ENCODE measurements at places on chromosomes 1 and 21.

DNA sequence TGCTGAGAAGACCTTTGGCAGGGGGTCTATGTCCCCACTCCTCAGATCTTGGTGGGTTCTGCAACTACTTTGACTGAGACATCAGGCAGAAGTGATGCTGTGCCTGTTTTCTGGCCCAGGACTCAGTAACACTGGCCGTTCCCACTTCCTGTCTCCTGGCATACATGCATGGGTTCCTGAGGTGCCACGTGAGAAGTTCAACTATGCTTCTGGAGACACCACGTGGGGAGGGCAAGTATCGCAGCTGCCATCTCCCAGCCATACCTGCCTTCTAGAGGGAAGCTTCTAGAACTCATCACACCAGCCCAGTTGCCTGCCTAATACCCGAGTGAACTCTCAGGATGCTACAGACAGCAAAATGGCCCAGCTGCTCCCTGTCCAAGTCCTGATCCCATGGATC, 65.8 kb downstream of the TRABD2B start:
- no peak for DNase-seq

- DNase-seq, result no peak
Observed at GRCh38 chr1:197553281-197553680, 222.0 kb downstream of the DENND1B start.

DNA sequence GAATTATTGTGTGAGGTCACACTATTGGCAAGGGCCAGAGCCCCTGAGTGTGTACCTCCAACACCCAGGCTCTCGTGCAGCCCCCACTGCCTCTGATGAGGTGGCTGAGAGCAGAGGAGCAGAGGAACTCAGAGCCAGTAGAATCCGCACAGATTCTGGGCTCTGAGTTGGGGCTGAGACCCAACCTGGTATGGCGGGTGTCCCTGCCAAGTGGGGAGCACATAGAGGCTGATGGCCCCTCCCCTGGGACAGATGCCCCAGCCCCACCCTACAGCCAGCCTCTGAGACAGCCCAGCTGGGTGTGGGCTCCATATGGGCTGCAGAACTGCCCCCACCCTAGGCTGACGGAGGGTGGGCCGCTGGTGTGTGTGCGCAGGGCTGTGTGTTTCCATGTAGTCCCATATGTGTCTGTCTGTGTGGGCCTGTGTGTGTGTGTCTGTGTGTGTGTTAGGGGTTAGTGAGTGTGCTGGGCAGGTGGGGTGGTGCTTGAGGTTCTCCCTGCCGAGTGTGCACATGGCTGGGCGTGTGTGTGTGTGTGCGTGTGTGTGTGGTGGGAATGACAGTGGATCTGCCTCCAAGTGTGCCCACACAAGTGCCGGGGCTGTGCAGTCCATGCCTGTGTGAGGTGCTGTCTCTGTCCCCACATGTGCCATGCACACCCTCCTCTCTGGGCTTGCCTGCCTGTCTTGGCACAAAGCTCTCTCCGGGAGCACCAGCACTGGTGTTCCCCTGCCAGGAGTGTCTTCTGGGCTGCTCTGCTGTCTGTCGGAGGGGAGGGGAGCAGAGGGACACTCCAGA, 24.4 kb downstream of the FOXO6 start:
- no peak for DNase-seq

- no peak for DNase-seq
Observed at GRCh38 chr1:100266741-100267140, 725 bp downstream of the RTCA start.

DNA sequence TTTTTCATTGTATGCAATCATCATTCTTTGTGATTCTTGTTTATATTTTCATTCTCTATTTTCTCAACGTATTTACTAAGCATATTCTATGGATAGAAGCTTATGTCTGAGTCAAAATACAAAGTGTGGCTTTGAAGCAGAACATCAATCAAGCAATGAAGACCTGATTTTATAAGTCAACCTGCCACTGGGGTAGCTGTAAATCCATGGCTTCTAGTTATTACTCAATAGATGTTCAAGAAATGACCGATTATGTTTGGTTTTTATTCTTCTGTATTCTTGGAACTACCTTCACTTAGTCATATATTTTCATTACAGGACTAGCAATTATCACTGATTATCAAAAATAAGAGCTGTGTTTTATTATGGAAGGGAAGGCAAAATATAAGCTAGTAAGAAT, 20.5 kb upstream of the PTGS2 start:
- DNase-seq, result no peak

DNA sequence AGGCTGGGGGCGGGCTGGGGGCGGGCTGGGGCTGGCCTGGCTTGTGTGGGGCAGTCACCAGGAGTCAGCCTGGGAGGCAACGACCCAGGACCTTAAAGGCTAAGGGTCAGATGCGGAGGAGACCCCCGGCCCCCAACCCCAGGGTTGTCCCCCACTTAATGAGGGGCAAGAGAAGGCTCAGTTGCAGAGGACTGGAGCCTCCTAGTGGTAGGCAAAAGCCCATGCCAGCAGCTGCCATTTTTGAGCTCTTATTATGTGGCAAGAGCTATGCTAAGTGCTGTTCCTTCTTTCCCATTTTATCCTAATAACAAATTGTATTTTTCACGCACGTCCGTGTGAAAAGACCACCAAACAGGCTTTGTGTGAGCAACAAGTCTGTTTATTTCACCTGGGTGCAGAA, 8.0 kb downstream of the KIAA1614 start:
- no peak for DNase-seq

GRCh38 chr1:57072401-57073110, 106.7 kb upstream of the C8B start:
- no peak for DNase-seq

GRCh38 chr1:37021502-37021901, 12.8 kb downstream of the GRIK3 start:
- DNase-seq, result no peak

DNA sequence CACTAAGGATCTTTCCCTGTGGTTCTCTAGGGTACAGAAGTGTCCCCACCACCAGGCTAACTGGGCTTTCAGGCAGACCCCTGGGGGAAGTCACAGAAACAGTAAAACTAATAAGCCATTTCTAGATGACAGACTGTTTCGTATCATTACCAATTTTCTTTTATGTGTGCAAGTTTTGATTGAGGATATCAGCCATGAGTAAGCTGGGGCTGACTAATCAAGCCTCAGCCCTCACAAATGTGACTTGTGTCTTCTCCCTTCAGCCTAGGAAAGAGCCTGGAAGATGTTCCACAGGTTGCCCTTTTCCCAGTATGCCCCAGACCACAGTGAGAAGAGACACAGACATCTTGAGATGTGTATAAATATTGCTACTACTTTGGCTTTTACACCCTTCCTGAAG, 10.5 kb downstream of the PTGFRN start:
- DNase-seq, result no peak

DNA sequence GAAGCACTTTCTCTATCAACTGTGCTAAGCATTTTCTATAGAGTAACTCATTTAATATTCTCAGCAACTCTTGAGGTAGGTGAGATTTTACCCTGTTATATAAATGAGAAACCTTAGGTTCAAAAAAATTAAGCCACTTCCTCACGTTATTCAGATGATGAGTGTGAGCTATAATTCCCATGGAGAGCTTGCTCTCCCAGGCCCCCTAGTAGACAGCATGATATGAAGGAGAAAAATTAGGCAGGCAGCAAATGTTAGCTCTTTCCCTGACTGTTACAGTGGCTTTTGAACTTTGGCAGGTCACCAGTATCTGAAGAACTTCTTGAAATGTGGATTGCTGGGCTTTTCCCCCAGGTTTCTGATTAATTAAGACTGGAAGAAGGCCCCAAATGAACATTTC, 753.1 kb downstream of the NCAM2 start:
- no peak for DNase-seq

- no peak for DNase-seq
Observed at GRCh38 chr1:209733409-209734192, 22.3 kb upstream of the TRAF3IP3 start.

GRCh38 chr1:228258486-228258885, 50.6 kb downstream of the OBSCN start:
- no peak for DNase-seq

DNA sequence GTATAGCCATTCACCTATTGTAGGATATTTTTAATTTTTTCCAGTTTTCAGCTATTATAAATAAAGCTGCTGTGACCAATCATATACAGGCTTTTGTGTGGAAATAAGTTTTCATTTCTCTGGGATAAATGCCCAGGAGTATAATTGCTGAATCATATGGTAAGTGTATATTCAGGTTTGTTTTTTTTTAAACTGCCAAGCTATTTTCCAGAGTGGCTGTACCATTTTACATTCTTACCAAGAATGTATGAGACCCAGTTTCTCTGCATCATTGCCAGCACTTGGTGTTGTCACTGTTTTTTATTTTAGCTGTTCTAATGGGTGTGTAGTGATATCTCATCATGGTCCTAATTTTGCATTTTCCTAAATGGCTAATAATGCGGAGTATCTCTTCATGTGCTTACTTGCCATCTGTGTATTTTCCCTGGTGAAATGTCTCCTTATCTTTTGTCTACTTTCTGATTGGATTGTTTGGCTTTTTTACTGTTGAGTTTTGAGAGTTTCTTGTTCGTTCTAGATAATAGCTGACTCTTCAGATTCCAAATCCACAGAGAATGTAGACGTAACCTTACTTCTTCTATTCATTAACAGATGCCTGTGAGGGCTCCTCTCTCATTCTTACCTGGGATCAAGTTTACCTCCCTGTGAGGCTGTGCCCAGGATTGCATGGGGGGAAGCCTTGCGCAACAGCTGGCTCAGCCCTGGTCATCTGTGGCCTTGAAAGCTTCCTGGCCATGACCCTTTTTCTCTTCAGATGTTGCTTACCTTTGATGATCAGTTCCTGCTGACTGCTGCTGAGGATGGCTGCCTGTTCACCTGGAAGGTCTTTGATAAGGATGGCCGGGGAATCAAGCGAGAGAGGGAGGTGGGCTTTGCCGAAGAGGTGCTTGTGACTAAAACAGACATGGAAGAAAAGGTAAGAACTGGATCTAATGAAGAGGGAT, 42.6 kb downstream of the CFAP57 start:
- no peak for DNase-seq

GRCh38 chr1:21547876-21548275, 38.7 kb downstream of the ALPL start:
- DNase-seq, result no peak

- DNase-seq, result no peak
Observed at GRCh38 chr1:205256951-205257625, 29.3 kb downstream of the TMCC2 start.

GRCh38 chr1:28580722-28581530, 11.1 kb upstream of the RAB42 start:
- DNase-seq, result peak; percentile 73

DNA sequence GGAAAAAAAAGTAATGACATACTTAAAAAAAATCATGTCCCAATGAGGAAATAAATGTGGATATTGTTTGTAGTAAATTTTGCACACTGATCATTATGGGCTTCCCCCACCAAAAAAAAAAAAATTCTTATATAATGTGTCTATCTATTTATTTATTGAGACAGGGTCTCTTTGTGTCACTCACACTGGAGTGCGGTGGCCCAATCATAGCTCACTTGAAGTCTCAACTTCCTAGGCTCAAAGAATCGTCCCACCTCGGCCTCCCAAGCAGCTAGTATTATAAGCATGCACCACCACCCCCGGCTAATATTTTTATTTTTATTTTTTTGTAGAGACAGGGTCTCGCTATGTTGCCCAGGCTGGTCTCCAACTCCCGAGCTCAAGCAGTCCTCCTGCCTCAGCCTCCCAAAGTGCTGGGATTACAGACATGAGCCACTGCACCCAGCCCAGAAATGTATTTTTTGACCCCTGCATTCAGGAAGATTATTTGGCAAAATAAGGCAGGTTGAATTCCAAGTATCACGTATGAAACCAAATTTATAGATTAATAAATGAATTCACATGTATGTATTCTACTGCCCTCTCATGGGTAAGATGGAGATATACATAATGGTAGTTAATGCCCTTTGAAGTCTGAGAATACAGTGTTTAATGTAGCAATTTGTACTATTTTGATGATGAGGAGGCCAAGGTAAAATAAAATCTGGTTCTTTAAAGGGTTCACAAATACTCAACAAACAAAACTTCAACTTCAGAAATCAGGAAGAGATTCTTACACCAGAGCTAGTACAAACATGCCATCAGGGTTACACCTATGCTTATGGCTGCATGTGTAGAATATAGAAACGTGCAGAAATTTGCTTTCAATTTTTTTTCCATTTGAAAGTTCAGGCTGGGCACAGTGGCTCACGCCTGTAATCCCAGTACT, 1.4 kb upstream of the DENND2C start:
- peak; percentile 29 for DNase-seq

DNA sequence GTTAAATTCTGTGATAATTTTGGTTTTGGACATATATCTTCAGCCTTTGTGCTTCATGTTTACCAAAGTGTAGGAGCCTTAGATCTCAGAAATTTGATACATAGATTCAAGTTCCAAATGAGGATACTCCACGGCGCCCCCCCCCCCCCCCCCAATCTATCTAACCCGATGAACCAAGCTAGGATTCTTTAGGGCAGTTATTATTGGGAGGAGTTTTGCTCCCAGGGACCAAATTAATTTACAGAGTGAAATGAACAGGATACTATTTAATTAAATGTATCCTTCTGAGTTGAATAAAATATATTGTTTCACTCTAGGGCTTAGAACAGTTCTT, 3.2 kb downstream of the USP25 start:
- no peak for DNase-seq

GRCh38 chr1:117698398-117699160, 92.7 kb downstream of the TENT5C start:
- DNase-seq, result no peak

DNA sequence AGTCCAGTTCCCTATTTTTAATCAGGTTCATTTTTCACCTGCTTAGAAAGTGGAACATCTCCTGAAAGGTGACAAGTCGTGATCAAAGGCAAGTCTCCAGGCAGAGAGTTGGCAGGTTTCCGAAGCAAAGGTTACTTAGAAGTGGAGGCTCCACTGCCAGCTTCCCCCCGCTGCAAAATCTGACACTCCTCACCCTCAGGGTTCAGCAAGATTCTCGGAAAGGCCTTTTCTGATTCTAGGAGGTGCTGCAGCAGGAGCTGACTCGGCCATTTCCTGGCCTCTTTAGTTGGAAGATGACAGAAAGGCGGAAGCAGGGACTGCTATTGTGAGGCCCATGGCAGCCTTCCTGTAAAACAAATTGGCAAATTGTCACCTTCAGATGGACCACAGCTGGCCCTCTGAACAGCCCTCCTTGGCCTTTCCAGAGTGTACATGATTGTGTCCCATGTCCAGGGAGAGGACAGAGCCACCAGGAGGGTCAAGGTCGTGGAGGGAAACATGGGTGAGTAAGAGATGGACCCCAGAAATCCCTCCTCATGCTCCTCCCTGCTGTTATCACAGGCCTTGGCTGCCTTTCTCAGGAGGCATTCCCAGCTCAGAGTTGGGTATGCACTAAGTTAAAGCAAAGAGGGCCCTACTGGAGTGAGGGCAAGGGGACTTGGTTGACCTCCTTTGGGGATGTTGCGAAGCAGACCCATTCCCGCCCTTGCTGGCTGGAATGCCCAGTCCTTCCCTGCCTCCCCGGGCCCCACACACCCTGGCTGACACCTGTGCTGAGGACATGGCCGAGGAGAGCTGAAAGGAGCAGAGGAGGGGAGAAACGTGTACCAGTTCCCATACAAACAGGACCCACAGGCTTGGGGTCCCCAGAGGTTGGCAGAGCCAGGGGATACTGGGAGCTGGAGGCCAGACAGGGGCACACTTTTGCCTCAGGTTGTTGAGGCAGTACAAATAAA, 115.5 kb upstream of the IRF2BP2 start:
- no peak for DNase-seq

- no peak for DNase-seq
Observed at GRCh38 chr1:170617591-170618330, 46.2 kb upstream of the PRRX1 start.

Data from SK-N-SH (cell line).